ENCODE measurements at places on chromosomes 7 and 10.

GRCh38 chr7:94620703-94621118 is 35.2 kb downstream of the SGCE start:
- no peak overlapping the region for H3K4me3 ChIP-seq
- H3K4me1 ChIP-seq = no peaks in the 10 kb centered on the region
- H3K27me3 ChIP-seq = no peaks in the 10 kb centered on the region
- DNase-seq = no peak
- H3K36me3 ChIP-seq = peaks cover 25% of the 10 kb centered on the region

GRCh38 chr7:135558337-135558767 is 635 bp downstream of the NUP205 start:
- peaks cover 23% of the 10 kb centered on the region for H3K36me3 ChIP-seq
- no peak overlapping the region for H3K4me3 ChIP-seq
- H3K27ac ChIP-seq = no peak overlapping the region
- peaks cover 6% of the 10 kb centered on the region for H3K4me1 ChIP-seq

- no peak overlapping the region for H3K4me3 ChIP-seq
- H3K27ac ChIP-seq = no peak overlapping the region
- H3K4me1 ChIP-seq = no peaks in the 10 kb centered on the region
- H3K36me3 ChIP-seq = peaks cover 4% of the 10 kb centered on the region
- no peak for DNase-seq
These were observed 294.4 kb upstream of the NEBL start for GRCh38 chr10:21191512-21191911.

DNA sequence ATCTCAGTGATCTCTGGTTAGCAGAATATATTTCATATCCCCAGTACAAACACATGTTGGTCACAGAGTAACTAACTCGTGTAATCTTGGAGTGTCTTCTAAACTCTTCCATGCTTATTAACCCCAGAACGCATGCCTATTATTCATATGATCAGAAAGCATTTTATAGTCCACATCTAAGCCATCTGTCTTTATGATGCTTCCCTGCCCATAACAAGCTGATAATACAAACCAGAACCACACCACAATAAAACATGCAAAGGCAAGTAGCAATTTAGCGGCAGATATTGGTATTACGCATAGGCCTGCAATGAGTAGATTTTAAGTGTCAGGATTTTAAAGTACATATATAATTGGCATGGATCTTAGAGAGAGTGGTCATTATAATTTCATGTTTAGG is 120.0 kb upstream of the PRKCQ start:
- peaks cover 15% of the 10 kb centered on the region for H3K27me3 ChIP-seq
- no peak overlapping the region for H3K4me3 ChIP-seq
- no peak for DNase-seq
- no peaks in the 10 kb centered on the region for H3K4me1 ChIP-seq

DNA sequence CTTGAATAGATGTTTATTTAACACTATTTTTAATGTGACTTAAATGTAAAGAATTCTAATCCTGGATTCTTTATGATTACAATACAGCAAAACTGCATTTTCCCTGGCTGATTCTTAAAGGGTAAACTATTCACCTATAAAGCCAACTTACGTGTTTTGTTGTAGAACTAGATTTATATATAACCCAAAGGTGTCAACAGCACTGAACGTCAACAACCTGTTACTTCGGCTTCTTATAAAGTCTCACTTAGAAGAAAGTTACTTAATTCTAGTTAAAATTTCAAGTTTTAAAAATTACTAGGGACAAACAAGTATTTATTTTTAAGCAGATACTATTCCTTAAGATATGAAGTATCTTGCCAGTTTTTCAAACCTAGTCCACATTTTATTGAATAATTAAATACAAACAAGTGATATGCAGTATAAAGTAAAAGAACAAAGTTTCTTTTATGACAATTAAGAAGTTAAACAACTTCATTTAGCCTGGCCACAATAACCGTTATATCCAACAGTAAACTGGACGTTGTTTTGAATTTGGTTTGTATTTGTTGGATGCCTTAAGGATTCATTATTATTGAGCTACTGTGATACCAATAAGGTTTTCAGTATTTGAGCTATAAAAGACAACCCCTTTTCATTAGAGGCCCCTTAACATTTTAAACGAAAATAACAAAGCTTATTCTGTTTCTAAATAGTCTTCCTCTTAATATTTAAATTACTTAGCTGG is 83.1 kb downstream of the SNX10 start:
- H3K36me3 ChIP-seq = peaks cover 17% of the 10 kb centered on the region
- H3K4me1 ChIP-seq = peaks cover 59% of the 10 kb centered on the region
- H3K27me3 ChIP-seq = no peaks in the 10 kb centered on the region
- DNase-seq = no peak
- peak overlapping the region; percentile 91 for H3K4me3 ChIP-seq
- no peak overlapping the region for H3K27ac ChIP-seq

- peaks cover 81% of the 10 kb centered on the region for H3K36me3 ChIP-seq
- H3K4me3 ChIP-seq = no peak overlapping the region
- no peak overlapping the region for H3K27ac ChIP-seq
- DNase-seq = no peak
- H3K27me3 ChIP-seq = no peaks in the 10 kb centered on the region
- no peaks in the 10 kb centered on the region for H3K4me1 ChIP-seq
These were observed 28.7 kb downstream of the PITRM1 start for GRCh38 chr10:3143791-3144434.

- no peak overlapping the region for H3K27ac ChIP-seq
- no peak overlapping the region for H3K4me3 ChIP-seq
- no peak for DNase-seq
- H3K27me3 ChIP-seq = no peaks in the 10 kb centered on the region
These were observed 19.8 kb upstream of the BMPER start for GRCh38 chr7:33885290-33886148.

GRCh38 chr7:139972029-139972428 is 90.7 kb downstream of the PARP12 start:
- H3K27me3 ChIP-seq = peaks cover 10% of the 10 kb centered on the region
- H3K4me3 ChIP-seq = no peak overlapping the region
- no peak overlapping the region for H3K27ac ChIP-seq
- H3K36me3 ChIP-seq = no peaks in the 10 kb centered on the region

GRCh38 chr10:70323697-70324338 is 40.0 kb upstream of the NPFFR1 start:
- no peaks in the 10 kb centered on the region for H3K36me3 ChIP-seq
- peak overlapping the region; percentile 91 for H3K27ac ChIP-seq
- H3K4me3 ChIP-seq = no peak overlapping the region
- peaks cover 2% of the 10 kb centered on the region for H3K27me3 ChIP-seq
- peak; percentile 19 for DNase-seq
- peaks cover 54% of the 10 kb centered on the region for H3K4me1 ChIP-seq

DNA sequence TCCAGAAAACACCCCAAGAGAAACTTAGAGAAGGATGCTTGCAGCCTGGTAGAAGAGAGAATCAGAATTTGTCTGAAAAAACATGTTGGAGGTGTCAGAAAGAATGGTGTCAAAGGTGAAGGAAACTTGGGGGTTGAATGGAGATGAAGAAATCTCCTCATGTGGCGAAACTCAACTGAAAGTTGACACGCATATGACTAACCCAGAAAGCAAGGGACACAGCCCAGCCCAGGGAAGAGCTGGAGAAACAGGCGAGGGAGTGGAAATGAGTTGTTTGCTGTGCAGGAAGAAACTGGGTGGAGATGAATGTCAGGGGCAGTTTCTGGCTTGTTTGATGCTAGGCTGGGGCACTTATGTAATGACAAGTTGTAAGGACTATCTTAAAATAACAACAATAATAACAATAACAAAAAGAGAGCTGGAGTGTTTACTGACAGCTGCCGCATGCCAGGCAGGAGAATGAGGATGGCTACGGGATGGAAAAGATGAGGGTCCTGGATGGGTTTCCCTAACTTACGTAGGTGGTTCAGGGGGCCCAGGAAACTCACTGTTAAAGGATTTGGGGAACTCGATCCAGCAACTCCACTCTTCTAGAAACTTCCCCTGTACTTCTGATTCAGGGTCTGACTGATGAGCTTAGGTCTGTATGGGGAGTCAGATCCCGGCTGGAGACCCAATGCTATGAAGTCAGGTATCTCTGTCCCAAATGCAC is 57.4 kb downstream of the MAP3K8 start:
- H3K27me3 ChIP-seq = peaks cover 13% of the 10 kb centered on the region
- no peak overlapping the region for H3K27ac ChIP-seq
- no peak overlapping the region for H3K4me3 ChIP-seq
- no peak for DNase-seq
- H3K36me3 ChIP-seq = no peaks in the 10 kb centered on the region

DNA sequence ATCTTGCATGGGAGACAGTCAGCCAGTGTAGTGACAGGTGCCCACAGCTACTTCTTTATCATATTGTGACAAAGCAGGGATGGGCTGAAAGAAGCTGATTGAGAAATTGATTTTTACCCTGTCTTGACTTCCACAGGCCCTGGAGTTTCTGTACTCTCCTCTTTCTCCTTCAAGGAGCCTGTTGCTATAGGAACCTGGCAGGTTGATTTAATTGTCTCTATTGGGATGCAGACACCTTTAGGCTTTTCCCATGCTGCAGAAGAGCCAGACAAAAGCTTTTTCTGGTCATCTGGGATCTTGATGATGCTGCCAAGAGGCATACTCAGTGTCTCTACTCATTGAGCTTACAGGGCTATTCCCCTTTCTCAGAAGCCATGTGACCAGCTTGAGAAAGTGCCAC is 754.8 kb downstream of the KCNMA1 start:
- H3K4me3 ChIP-seq = no peak overlapping the region
- no peak for DNase-seq
- no peaks in the 10 kb centered on the region for H3K36me3 ChIP-seq

DNA sequence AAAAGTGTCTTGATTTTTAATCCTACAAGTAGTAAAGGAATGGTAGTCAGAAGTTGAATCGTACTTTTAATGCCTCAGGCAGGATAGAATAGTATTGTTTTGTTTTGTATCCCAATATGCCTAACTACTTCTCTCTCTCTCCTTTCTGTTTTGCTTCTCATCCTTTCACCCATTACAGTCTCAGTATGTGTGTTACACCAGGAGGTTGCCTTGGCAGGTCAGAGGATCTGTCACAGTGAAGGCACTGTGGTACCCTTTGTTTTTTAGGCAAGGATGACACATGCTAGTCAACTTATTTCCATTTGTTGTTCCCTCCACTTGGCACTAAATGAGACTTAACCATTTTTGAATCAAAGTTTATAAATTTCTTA is 94.4 kb downstream of the MAPK8 start:
- H3K27me3 ChIP-seq = peaks cover 3% of the 10 kb centered on the region
- no peak overlapping the region for H3K4me3 ChIP-seq
- peaks cover 10% of the 10 kb centered on the region for H3K36me3 ChIP-seq
- H3K4me1 ChIP-seq = peaks cover 23% of the 10 kb centered on the region
- H3K27ac ChIP-seq = peak overlapping the region; percentile 24

- H3K27me3 ChIP-seq = no peaks in the 10 kb centered on the region
- peaks cover 91% of the 10 kb centered on the region for H3K36me3 ChIP-seq
- DNase-seq = no peak
- no peak overlapping the region for H3K4me3 ChIP-seq
- H3K4me1 ChIP-seq = no peaks in the 10 kb centered on the region
These were observed 87.2 kb downstream of the EZH2 start for GRCh38 chr7:148796841-148797240.

DNA sequence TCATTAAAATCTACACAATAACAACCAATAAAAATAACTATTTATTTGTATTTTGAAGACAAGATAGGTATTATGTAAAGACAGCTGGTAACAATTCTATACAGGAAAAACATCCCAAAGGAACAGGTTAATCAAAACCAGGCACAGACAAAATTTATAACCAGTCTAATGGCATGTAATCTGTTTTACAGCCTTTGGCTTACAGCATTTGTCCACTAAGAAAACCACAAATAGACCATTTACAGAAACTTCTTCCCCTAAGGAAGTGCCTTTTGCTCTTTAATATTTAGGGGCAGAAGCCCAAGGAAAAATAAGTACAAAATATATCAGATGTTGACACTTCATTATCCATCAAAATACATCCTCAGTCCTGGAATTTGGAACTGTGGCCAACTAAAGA is 65.0 kb downstream of the SVIL start:
- H3K4me3 ChIP-seq = no peak overlapping the region
- H3K36me3 ChIP-seq = no peaks in the 10 kb centered on the region
- peaks cover 51% of the 10 kb centered on the region for H3K4me1 ChIP-seq
- DNase-seq = no peak

DNA sequence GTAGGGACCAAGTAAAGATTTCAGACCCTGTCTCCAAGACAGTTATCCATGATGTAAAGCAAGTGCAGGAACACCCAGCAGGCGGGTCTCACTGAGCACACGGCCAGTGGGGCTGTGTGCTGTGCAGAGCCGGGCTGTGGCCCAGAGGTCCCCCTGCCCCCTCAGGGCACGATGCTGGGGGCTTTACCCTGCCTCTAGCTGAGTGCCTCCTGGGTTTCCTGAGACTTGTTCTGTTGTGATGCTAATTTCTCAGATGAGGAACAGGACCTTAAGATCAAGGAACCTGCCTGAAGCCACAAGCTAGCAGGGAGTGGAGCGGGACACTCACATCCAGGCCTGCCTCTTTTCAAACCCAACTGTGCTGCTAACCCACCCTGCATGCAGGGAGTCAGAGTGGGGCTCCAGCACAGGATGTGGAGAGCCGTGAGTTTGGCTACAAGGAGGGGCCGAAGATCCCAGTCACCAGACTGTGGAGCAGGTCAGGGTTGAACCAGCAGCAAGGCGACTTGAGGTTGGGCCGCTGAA is 76.1 kb upstream of the LYZL2 start:
- no peak overlapping the region for H3K27ac ChIP-seq
- peaks cover 13% of the 10 kb centered on the region for H3K27me3 ChIP-seq
- H3K4me3 ChIP-seq = peak overlapping the region; percentile 20
- peaks cover 42% of the 10 kb centered on the region for H3K4me1 ChIP-seq
- DNase-seq = no peak
- H3K36me3 ChIP-seq = no peaks in the 10 kb centered on the region

DNA sequence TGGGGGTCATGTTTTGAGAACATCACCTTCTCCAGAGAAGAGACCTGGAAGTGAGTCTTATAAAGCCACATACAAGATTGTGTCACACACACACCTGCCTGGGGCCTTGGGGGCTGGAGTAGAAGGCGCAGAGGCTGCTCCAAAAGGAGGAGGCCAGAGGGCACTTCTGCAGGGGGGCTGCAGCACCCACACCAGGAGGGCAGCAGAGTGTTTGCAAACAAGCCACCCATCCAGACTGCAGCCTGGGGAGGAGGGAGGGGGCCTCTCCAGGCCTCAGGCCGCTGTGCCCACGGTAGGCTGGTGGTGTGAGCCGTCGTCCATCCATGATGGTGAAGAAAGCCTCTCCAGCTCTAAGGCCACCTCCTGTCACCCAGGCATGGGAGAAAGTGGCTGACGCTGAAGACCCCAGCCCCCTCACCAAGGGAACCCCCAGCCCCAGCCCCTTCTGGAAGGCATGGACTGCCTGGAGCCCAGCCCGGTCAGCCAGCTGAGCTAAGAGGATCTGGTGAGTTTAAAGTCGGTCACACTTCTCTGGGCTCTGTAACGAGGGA is 77.5 kb downstream of the FOXL3 start:
- no peaks in the 10 kb centered on the region for H3K36me3 ChIP-seq
- H3K27ac ChIP-seq = no peak overlapping the region

DNA sequence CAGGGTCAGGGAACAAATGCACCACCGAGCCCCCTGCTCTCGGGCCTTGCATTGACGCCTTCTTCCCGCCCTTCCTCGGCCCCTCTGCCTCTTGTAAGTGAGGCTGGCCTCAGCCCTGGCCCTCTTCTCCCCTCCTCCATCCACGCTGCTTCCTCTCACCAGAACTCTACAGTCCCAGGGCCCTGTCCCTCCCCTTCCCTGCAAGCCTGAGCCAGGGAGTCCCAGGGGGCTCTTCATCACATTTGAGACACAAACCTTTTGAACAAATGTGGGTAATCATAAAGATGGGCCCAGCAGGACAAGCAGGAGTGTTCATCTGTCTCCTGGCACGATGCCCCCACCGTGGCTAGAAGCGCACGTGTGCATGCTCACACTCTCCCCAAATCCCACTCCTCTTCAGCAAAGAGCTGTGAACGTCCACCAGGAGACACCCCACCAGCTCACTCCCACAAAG is 57.7 kb downstream of the SLIT1 start:
- no peaks in the 10 kb centered on the region for H3K36me3 ChIP-seq
- H3K4me3 ChIP-seq = no peak overlapping the region
- no peak for DNase-seq
- H3K27me3 ChIP-seq = peaks cover 12% of the 10 kb centered on the region

Measured in nephron progenitor cell (in vitro differentiated cells).